ENCODE measurements at places on chromosomes 16 and 17. TPM values are rescaled to one million over a fixed set of nuclear protein-coding genes. Genes with fewer than 3 reads are reported as not detected.

GRCh38 chr16:27369806-27370205 lies 32.2 kb upstream of the IL21R start:
- no peaks in the 10 kb centered on the region for H3K4me1 ChIP-seq
- no peaks in the 10 kb centered on the region for H3K27me3 ChIP-seq
- H3K27ac ChIP-seq = no peak overlapping the region
- no peak for DNase-seq

DNA sequence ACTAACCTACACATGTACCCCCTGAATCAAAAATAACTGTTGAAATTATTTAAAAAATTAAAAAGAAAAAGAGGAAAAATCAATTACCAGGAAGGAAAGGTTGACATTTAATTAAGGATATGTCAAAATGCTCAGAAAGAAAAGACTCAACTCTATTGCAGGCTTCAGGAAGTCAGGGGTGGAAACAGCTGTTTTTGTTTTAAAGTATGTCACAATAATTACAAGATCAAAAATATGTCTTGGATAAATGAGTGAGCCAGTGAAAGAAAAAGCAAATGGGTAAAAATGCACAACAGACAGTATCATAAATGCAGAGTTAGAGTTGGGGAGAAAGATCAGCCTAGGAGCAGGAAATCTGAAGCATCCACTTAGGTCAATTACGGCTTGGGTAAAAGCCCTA lies 146.0 kb downstream of the CDH11 start:
- H3K4me3 ChIP-seq = no peak overlapping the region
- H3K27me3 ChIP-seq = no peaks in the 10 kb centered on the region
- H3K4me1 ChIP-seq = no peaks in the 10 kb centered on the region
- H3K36me3 ChIP-seq = no peaks in the 10 kb centered on the region

DNA sequence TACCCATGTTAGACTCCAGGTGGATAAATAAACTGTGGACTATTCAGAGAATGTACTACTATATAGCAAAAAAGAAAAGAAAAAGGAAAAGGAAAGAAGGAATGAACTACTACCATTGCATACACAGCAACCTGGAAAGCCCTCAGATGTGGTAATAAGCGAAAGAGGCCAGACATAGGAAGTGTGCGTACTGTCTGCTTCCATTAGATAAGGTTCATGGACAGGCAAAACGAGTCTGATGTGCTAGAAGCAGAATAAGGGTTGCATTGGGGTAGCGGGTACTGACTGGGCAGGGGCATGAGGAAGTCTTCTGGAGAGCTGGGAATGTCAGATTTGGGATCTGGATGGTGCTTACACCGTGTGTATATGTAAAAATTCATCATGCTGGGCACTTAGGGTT lies 21.8 kb downstream of the CLEC16A start:
- H3K27ac ChIP-seq = no peak overlapping the region
- H3K36me3 ChIP-seq = peaks cover 8% of the 10 kb centered on the region
- no peaks in the 10 kb centered on the region for H3K27me3 ChIP-seq
- no peak for DNase-seq
- H3K4me1 ChIP-seq = peaks cover 15% of the 10 kb centered on the region

DNA sequence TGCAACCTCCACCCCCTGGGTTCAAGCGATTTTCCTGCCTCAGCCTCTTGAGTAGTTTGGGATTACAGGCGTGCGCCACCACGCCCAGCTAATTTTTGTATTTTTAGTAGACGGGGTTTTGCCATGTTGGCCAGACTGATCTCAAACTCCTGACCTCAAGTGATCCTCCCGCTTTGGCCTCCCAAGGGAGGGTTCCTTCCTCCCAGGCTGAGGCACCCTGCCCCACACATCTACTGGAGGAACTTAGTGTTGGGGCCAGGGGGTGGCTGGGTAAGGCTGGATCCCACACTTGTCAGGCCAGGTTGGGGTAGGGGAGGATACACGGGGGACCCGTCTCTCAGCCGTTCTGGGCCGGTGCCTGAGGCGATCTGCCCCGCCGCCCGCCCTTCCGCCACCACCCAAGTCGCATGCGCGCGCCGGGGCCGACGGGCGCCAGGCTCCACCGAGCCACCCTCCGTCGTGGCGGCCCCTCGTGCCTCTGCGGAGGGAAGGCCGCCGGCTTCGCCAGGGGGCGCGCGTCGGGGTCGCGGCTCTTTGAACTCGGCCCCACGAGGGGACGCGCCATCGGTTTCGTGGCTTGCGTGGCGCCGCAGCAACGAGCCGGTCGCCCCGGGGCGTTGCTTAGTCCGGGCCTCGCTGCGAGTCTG lies 15.9 kb downstream of the GRB7 start:
- no peaks in the 10 kb centered on the region for H3K27me3 ChIP-seq
- peak overlapping the region; percentile 81 for H3K27ac ChIP-seq
- H3K4me3 ChIP-seq = peak overlapping the region; percentile 84

- no peak overlapping the region for H3K4me3 ChIP-seq
- no peak for DNase-seq
- no peak overlapping the region for H3K27ac ChIP-seq
- peaks cover 10% of the 10 kb centered on the region for H3K4me1 ChIP-seq
- no peaks in the 10 kb centered on the region for H3K27me3 ChIP-seq
Measured at GRCh38 chr16:84614623-84614967, 3.3 kb downstream of the COTL1 start.

GRCh38 chr16:61421111-61421510 lies 615.1 kb downstream of the CDH8 start:
- no peaks in the 10 kb centered on the region for H3K4me1 ChIP-seq
- no peak overlapping the region for H3K4me3 ChIP-seq
- H3K27me3 ChIP-seq = no peaks in the 10 kb centered on the region
- no peak overlapping the region for H3K27ac ChIP-seq

DNA sequence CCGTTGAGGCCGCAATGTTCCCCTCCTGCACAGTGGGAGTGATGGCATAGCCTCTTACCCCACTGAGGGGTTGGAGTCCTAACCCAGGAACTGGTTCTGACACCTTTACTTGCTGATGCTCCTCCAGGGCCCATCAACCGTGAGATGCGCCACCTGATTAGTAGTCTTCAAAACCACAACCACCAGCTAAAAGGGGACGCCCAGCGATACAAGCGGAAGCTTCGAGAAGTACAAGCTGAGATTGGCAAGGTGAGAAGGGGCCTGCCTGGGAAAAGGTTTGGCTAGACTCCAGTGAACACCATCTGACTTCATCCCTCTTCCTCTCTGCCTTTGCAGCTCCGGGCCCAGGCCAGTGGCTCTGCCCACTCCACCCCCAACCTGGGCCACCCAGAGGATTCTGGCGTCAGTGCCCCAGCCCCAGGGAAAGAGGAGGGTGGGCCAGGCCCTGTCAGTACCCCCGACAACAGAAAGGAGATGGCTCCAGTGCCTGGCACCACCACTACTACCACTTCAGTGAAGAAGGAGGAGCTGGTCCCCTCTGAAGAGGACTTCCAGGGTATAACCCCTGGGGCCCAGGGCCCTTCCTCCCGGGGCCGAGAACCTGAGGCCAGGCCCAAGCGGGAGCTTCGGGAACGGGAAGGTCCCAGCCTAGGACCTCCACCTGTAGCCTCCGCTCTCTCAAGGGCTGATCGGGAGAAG lies 5.8 kb downstream of the RNF40 start:
- H3K36me3 ChIP-seq = peaks cover 100% of the 10 kb centered on the region
- DNase-seq = no peak
- H3K27me3 ChIP-seq = no peaks in the 10 kb centered on the region
- H3K4me3 ChIP-seq = no peak overlapping the region

DNA sequence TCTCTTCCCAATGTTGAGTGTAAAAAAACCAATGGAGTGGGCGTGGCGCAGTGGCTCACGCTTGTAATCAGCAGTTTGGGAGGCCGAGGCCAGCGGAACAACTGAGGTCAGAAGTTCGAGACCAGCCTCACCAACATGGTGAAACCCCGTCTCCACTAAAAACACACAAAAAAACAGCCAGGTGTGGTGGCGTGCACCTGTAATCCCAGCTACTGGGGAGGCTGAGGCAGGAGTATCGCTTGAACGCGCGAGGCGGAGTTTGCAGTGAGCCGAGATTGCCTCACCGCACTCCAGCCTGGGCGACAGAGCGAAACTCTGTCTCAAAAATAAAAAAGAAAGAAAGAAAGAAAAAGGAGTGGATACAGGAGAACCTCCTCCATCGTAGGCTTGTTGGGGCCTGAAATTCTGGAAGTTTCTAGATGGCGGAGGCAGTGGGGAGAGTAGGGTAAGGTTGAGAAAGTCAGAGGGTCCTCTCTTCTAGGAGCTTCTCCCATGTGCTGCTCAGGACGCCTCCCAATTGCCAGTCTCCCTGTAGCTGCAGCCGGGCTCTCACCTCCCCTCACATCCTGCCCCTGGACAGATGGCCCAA lies 709 bp upstream of the ZNF764 start:
- peak overlapping the region; percentile 97 for H3K27ac ChIP-seq
- peaks cover 23% of the 10 kb centered on the region for H3K4me1 ChIP-seq
- H3K27me3 ChIP-seq = no peaks in the 10 kb centered on the region
- DNase-seq = no peak
- H3K4me3 ChIP-seq = peak overlapping the region; percentile 96

GRCh38 chr16:47643323-47644000 lies 182.3 kb downstream of the PHKB start:
- no peak overlapping the region for H3K27ac ChIP-seq
- no peak overlapping the region for H3K4me3 ChIP-seq
- H3K36me3 ChIP-seq = peaks cover 28% of the 10 kb centered on the region
- H3K4me1 ChIP-seq = peaks cover 14% of the 10 kb centered on the region

- H3K27ac ChIP-seq = no peak overlapping the region
- H3K4me1 ChIP-seq = no peaks in the 10 kb centered on the region
- no peak for DNase-seq
Measured at GRCh38 chr16:19239511-19240155, 45.9 kb upstream of the CLEC19A start.

- H3K36me3 ChIP-seq = no peaks in the 10 kb centered on the region
- H3K4me1 ChIP-seq = no peaks in the 10 kb centered on the region
- DNase-seq = no peak
- no peak overlapping the region for H3K4me3 ChIP-seq
Measured at GRCh38 chr17:9830711-9831110, 5.0 kb downstream of the GLP2R start.

DNA sequence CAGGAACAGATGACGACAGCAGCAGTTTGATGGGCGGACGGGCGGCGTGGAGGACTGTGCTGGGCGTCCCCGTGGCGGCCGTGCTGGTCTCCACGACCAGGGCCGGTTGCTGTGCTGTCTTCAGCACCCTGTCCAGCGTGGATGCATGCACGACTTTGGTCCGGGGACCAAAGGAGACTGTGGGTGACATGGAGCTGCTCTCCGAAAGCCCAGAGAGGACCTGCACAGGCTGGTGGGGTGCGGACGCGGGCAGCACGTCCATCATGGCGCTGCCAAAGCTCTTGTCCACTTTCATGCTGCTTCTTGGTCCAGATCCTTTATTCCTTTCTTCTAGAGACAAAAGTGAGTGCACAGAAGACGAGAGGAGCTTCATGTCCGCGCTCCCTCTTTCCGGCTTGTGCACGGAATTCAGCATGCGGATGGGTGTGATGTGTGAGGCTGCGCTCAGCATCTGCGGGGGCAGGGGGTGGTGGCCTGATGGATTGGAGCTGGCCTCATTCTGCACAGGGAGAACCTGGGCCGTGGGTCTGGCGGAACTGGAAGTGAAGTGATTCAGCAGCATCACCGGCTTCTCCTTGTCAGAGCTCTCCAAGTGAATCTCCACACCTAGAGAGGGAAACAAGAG lies 20.3 kb downstream of the MAP1LC3B start:
- peaks cover 96% of the 10 kb centered on the region for H3K36me3 ChIP-seq
- H3K27me3 ChIP-seq = no peaks in the 10 kb centered on the region
- no peak for DNase-seq
- no peak overlapping the region for H3K4me3 ChIP-seq

DNA sequence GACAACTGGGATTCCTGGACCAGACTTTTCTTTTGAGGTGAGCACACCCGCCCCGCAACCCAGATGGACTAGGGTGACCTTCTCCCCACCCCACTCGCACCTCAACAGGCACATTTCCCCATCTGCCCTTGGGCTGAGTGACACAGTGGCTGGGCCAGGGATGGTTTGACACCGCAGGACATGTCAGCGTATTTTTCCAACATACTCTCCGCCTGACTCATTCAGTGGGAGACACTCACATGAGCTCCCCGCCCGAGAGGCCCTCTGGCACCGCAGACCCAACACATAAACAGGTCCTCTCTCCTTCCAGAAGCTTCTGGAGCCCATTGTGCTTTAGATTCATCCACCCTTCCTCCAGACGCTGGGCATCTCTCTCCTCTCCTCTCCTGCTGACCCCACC lies 69.4 kb downstream of the ZDHHC7 start:
- H3K27me3 ChIP-seq = no peaks in the 10 kb centered on the region
- H3K36me3 ChIP-seq = no peaks in the 10 kb centered on the region
- DNase-seq = no peak
- H3K4me1 ChIP-seq = no peaks in the 10 kb centered on the region
- H3K4me3 ChIP-seq = no peak overlapping the region

GRCh38 chr17:80666867-80667266 lies 122.2 kb downstream of the RPTOR start:
- no peak overlapping the region for H3K27ac ChIP-seq
- peak; percentile 15 for DNase-seq
- no peak overlapping the region for H3K4me3 ChIP-seq
- no peaks in the 10 kb centered on the region for H3K27me3 ChIP-seq
- H3K4me1 ChIP-seq = no peaks in the 10 kb centered on the region

- no peak overlapping the region for H3K4me3 ChIP-seq
- DNase-seq = no peak
- H3K4me1 ChIP-seq = no peaks in the 10 kb centered on the region
- peaks cover 36% of the 10 kb centered on the region for H3K27me3 ChIP-seq
Measured at GRCh38 chr17:34610506-34610905, 31.1 kb downstream of the TMEM132E start.

DNA sequence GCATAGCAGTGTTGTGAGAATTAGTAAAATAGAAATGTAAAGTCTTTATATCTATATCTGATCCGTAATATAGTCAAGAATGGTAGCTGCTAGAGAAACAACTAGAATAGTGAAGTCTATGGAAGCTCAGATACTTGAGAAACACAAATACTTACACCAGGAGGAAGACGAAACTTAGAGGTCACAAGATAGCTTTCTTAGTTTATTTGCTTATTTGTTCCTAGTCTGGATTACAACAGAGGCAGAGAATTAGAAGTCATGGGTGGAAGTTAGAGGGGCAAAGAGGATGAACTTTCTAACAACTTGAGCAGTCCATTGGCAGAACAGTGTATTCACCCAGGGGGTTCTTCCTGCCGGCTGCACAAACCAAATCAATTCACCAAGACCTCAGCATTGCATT lies 13.9 kb downstream of the GNGT2 start:
- DNase-seq = no peak
- H3K4me1 ChIP-seq = no peaks in the 10 kb centered on the region
- no peaks in the 10 kb centered on the region for H3K27me3 ChIP-seq
- no peak overlapping the region for H3K4me3 ChIP-seq
- H3K27ac ChIP-seq = no peak overlapping the region

The HS3ST2 gene
- 0.22 TPM for total RNA-seq

The DYNLRB2 gene
- not detected for total RNA-seq

The ORMDL3 gene
- 21.4 TPM for total RNA-seq

The FGF11 gene
- total RNA-seq = 10.2 TPM

The ABCA9 gene
- total RNA-seq = 5.3 TPM

The IRX5 gene
- total RNA-seq = 0.56 TPM

Measured in psoas muscle (tissue), 8 donors.